ENCODE measurements at places on chromosomes 7 and 10.

- no peak for DNase-seq
Observed at GRCh38 chr10:14022954-14023672, 307.6 kb downstream of the FRMD4A start.

DNA sequence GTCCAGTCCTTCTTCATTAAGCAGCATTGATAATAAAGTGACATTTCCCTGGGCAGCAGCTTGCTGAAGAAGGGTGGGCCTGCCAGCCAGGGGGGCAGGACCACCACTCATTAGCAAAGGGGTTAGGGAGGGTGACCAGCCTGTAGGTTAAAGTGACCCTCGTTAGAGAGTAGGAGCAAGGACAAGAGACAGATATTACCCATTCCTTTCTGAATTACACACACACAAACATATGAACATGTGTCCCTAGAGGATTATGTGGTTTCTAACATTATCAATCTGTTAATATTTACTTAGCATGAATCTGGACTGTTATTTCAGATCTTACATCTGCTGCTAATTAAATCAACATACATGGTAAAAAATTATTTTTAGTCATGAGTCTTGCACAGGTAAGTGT lies 88.9 kb downstream of the CTTNBP2 start:
- no peak for DNase-seq

DNA sequence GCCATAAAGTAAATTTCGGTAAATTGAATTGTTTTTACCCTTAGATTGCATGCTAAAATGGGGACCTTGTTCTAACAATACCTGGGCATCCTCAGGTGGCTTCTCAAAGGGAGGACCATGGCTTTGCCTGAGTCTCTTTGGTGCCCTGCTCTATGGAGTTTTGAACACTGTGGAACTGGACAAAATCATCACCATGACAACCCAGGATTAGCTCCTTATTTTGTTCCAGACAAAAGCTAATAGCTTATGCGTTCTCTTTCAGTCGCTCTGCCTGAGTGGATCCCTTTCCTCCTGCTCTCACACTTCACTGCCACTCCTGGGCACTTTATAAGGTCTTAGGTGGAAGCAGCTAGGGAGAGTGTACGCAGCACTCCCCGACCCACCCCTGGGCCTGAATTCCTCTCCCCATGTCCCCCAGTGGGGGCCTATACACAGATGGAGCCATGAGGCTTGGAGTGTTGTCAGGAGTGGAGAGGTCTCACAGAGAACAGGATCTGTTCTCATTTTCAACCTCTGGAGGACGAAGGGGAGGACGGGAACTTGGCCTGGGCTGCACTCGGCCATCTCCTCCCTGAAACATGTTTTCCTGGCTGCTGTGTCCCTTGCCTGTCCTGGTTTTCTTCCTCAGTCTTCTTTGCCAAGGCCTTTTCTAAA lies 19.0 kb downstream of the ADCYAP1R1 start:
- no peak for DNase-seq

- DNase-seq: no peak
Observed at GRCh38 chr10:1228467-1228975, 172.3 kb downstream of the WDR37 start.

- DNase-seq: no peak
Observed at GRCh38 chr7:7119729-7120128, 62.6 kb upstream of the C1GALT1 start.

- no peak for DNase-seq
Observed at GRCh38 chr7:121002757-121003200, 14.3 kb downstream of the CPED1 start.

- DNase-seq: no peak
Observed at GRCh38 chr7:84291756-84292155, 97.2 kb upstream of the SEMA3A start.

- no peak for DNase-seq
Observed at GRCh38 chr7:81624021-81624592, 145.7 kb downstream of the HGF start.

- no peak for DNase-seq
Observed at GRCh38 chr10:52650873-52651272, 121.7 kb downstream of the MBL2 start.

DNA sequence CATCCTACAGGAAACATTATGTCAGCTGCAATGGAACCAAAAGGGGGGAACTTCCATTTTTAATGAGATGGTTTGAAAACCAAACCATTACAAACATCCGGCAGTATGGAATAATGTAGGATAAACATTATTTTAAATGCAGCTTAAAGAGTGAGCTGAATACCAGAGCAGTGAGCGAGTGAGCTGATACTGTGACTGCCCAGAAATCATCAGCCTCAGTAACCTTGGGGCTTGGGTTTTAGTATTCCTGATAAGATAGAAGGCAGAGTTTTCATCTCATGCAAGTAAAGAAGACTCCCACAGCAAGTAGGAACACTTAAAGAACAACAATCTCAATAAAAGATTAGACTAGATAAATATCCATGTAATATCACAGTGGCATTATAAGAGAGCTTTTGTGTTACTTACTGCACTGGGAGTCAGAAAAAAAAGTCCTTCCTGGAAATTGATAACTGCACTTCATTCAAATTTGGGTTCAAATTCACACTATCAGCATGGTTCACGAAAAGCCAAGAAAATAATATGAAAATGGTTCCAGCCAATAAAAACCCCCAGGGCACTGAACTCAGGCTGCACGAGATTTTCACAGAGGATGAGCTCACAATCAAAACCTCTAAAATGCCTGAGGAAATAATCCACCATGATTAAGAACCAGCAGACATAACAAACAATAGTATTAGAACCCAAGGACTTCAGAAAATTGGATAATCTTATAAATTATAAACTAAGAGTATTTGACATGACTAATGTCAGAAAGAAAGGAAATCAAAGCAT lies 115.7 kb downstream of the MTPAP start:
- no peak for DNase-seq

GRCh38 chr10:54530299-54530698 lies 270.7 kb downstream of the PCDH15 start:
- DNase-seq: no peak

DNA sequence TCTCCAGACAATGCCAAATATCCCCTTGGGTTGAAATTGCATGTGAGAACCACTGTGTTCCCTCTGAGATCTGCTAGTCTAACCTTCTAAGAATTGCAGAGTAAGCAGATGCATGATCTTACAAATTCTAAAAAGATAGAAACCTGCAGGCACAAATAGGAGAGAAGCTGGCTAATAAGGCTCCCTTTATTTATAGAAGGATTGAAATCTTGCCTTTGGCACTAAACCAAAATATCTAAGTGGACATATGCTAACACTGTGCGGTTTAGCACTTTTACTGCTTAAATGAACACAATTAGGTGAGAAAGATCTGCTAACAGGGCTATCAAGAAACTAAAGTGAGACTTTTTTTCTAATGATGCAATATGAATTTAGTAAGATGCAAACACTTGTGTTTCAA lies 225.5 kb downstream of the DOCK4 start:
- DNase-seq: no peak

- DNase-seq: no peak
Observed at GRCh38 chr10:86970982-86971231, 2.6 kb downstream of the ADIRF start.

DNA sequence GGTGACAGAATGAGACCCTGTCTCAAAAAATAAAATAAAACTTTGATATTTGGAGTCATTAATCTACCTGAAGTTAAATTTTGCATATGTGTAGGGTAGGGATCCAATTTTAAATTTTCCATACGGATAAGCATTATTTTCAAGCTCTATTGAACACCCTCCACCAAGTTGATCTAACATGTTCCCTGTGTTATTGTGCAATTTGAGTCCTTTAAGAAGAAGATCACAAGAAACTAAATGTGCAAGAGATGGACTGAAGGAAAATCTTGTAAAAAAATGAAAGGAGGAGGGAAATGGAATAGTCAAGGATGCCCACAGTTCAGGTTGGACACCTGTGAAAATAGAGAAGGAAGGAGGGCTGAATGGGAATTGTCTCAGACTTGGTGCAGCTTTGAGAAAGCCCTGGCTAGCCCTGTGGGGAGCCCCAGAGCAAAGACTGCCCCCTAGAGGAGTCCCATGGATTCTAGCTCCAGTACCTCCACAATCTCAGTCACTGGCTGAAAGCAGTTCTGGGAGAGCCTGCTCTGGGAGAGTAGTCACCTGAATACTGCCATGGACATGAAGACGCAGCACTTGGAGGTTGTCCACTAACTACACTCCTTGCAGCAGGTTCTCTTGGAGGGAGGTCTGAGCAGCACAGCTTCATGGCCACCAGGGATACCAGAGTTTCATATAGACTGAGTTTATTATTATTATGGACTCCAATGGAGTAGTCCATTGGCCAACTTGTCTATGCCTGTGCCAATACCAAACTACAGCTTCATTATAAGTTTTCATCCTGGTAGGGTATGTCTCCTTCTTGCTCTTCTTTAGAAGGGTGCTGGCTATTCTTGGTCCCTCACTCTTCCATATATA lies 5.7 kb upstream of the TIAL1 start:
- peak; percentile 52 for DNase-seq

DNA sequence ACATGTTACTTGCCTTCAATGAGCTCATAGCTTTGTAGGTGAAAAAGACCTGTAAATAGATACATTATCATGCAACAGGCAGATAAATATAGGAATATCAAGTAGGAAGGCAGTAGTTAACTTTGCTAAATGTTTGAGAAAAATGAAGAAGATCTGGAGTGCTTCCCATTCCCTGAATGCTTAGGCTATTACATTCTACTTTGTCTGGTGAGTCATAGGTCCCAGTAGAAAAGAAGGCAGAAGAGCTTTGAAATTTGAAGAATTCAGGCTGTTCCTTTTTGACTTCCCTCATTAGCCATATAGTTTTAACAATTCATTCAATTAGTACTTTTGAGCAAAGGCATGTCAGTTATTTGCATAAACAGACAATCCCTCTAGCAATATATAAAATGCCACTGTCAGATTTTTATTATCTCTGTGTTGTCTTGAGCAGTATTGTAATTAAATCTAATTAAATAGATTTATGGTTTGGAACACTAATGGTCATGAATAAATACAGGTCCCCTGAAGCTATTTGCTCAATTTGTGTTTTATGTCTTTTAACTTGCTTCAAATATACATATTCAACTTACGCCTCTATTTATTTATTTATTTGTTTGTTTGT lies 875.0 kb downstream of the REEP3 start:
- no peak for DNase-seq

GRCh38 chr7:147903536-147904218 lies 686.9 kb upstream of the C7orf33 start:
- no peak for DNase-seq

DNA sequence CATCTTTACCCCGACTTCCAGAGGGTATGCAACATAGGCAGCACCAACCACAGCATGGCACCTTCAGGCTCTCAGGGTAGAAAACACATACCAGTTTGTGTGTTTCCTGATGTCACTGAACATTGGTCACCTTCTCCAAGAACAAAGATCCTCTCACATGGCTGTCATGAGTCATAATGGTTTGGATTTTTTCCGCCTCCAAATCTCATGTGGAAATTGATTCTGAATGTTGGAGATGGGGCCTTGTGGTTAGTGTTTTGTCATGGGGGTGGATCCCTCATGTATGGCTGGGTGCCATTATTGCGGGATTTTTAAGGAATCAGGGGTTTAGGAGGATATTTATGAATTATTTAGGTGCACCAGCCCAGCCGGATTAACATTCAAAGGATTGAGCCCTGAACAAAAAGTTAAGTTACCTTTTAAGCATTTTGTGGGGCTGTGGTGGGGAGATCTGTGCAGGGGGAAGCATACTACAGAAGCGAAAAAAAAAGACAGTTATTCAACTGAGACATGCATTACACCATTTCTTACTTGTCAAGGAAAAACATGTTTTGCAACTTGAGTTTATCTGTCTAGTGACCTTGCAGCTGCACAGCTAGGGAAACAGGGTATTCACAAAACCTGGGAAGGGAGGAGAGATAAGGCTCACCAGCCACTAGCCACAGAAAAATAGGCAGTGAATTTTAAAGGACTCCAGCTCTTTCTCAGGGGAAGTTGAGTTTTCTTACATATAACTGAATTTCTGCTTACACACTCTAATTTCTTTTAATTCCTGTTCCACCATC lies 774.1 kb upstream of the AUTS2 start:
- DNase-seq: no peak

GRCh38 chr7:25091176-25091575 lies 33.9 kb downstream of the CYCS start:
- DNase-seq: no peak

DNA sequence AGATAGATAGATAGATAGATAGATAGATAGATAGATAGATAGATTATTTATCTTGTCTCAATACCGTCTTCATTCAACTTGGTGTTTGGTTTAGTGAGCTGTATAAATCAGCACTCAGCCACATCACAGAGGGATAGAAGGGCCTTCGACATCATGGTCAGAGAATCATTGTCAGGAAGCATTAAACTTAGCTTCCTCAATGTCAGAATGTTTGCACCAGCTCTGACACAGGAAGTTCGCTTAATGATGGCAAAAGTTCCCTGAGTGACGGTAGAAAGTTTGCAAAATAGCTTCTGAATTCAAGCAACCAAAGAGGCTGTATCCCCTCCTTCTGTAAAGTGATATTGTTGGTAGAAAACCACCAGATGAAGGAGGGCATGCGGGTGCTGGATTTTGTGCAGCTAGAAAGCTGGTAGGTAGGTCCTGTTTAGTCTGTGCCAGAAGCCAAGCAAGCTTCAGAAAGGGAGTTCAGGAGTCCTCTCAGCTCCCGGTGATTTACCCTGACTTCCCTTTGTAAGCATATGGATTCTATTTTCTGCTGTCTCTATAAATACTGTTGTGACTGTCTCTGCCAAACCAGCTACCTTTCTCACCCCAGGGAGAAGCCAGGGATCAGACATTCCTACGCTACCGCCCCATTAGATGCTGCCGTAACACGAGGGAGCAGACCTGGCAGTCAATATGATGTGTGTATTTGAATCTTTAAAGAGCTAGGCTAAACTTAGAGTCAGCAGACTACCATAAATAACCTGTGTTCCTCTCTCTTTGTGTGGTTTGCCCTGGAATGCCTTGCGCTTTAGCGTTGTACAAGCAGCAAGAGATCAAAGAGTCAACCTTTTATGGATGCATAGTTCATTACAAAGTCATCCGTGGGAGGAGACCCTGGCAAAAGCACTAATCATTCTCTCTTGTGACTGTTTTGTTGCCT lies 200.5 kb upstream of the KIAA1217 start:
- DNase-seq: no peak

GRCh38 chr10:96992721-96993120 lies 160.6 kb downstream of the LCOR start:
- DNase-seq: no peak

GRCh38 chr10:5046410-5046809 lies 42.8 kb upstream of the AKR1C2 start:
- DNase-seq: no peak
